ENCODE measurements at places on chromosomes 2 and 18. TPM values are rescaled to one million over a fixed set of nuclear protein-coding genes. Genes with fewer than 3 reads are reported as not detected.

Gene SCN3A
- total RNA-seq = 0.13 TPM

Gene LOXHD1
- total RNA-seq = not detected

Gene ARHGEF4
- 1.3 TPM for total RNA-seq

Gene TMEM131
- total RNA-seq = 32.4 TPM

Gene PTPRM
- 100 TPM for total RNA-seq

Gene NGEF
- 14.9 TPM for total RNA-seq

Gene SNORC
- 0.93 TPM for total RNA-seq

Gene NAT8
- total RNA-seq = not detected
